ENCODE measurements at places on chromosomes 6 and 20. TPM values are rescaled to one million over a fixed set of nuclear protein-coding genes. Genes with fewer than 3 reads are reported as not detected.

Gene VIP
- total RNA-seq: 0.36 TPM

Gene PPP1R16B
- 0.41 TPM for total RNA-seq

Gene CGA
- 2.0 TPM for total RNA-seq

Gene ADGB
- total RNA-seq: not detected

Gene CDH4
- 3.2 TPM for total RNA-seq

Gene ACTL10
- total RNA-seq: 1.4 TPM

Gene YTHDF1
- total RNA-seq: 98.9 TPM

Gene COL9A3
- total RNA-seq: 43.0 TPM

Gene XPO5
- 62.6 TPM for total RNA-seq

Gene TMEM200A
- 14.9 TPM for total RNA-seq

Gene FAM209A
- 0.32 TPM for total RNA-seq

Gene RCAN2
- total RNA-seq: 9.9 TPM

Gene BCAS1
- total RNA-seq: 0.31 TPM

Gene TPBG
- 26.0 TPM for total RNA-seq

Gene PSMB1
- 192 TPM for total RNA-seq

Gene C6orf132
- total RNA-seq: 5.3 TPM

Gene UNC5CL
- 0.27 TPM for total RNA-seq

Gene TNNC2
- total RNA-seq: not detected

Gene DLL1
- 1.6 TPM for total RNA-seq

Gene IL17A
- not detected for total RNA-seq

Gene MYBL2
- total RNA-seq: 6.2 TPM
